Common myeloid progenitor, CD34-positive (primary cell): ENCODE measurements at places on chromosomes 7 and 10.

GRCh38 chr10:48932831-48933664 is 6.6 kb downstream of the LRRC18 start:
- DNase-seq: no peak

GRCh38 chr10:70561070-70561469 is 41.5 kb downstream of the PRF1 start:
- peak; percentile 40 for DNase-seq

- DNase-seq: peak; percentile 85
Observed at GRCh38 chr7:105013816-105014692, at the start of gene KMT2E. Gene KMT2E (plus strand): TSS chr7:105014205. CDS start chr7:105040953, 26,748 bp downstream.

GRCh38 chr7:143299346-143299745 is 11.2 kb downstream of the CASP2 start:
- DNase-seq: no peak

DNA sequence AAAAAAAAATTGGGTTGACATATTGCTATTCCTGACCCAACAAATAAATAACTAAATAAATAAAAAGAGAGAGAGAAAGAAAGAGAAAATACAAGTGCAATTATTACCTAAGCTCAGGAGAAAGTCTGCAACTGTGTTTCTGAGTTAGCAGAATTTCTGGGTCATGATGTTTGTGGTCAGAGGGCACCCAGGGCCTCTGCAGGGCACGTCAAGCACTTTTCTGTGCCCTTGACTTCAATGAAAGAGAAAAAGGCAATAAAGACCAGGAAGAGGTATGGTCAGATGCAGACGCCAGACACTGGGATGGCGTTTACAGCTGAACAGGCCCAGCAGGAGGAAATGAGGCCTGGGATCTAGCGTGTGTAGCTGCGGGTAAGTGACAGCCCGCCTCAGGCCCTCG is 160.9 kb upstream of the GDF10 start:
- no peak for DNase-seq

GRCh38 chr7:71718563-71718962 is 586.6 kb downstream of the GALNT17 start:
- DNase-seq: no peak
